ENCODE measurements at places on chromosomes 11 and 22.
A peak's percentile ranks its signal among the peaks of the same experiment; 100 is the strongest.

GRCh38 chr11:128695539-128696221, 1.8 kb downstream of the FLI1 start:
- peak; percentile 49 for DNase-seq

DNA sequence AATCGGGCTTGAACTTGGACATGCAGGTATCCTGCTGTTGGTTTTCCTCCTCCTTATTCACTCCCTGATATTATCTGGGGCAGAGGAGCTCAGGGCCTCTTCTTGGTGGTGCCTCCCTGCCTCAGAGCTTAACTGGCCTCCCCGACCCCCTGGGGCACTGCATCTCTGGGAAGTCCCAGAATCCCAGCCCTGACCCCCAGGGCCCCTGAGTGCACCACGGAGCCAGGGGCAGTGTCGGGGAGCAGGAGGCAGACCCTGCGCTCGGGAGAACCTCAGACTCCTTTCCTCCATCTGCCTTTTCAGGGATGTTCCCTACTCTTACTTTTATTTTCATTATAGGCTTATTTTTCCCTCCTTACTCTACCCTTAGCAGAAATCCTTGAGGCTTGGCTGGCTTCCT, 537.0 kb downstream of the BRD1 start:
- no peak for DNase-seq

- peak; percentile 35 for DNase-seq
Measured at GRCh38 chr11:131246663-131247062, 123.8 kb upstream of the NTM start.

GRCh38 chr11:33262011-33262645, 4.9 kb downstream of the HIPK3 start:
- DNase-seq = no peak

GRCh38 chr22:32743046-32743445, 58.5 kb upstream of the TIMP3 start:
- DNase-seq = no peak
